Neural progenitor cell (in vitro differentiated cells): ENCODE measurements at places on chromosomes 7 and 10. TPM values are rescaled to one million over a fixed set of nuclear protein-coding genes. Genes with fewer than 3 reads are reported as not detected.

DNA sequence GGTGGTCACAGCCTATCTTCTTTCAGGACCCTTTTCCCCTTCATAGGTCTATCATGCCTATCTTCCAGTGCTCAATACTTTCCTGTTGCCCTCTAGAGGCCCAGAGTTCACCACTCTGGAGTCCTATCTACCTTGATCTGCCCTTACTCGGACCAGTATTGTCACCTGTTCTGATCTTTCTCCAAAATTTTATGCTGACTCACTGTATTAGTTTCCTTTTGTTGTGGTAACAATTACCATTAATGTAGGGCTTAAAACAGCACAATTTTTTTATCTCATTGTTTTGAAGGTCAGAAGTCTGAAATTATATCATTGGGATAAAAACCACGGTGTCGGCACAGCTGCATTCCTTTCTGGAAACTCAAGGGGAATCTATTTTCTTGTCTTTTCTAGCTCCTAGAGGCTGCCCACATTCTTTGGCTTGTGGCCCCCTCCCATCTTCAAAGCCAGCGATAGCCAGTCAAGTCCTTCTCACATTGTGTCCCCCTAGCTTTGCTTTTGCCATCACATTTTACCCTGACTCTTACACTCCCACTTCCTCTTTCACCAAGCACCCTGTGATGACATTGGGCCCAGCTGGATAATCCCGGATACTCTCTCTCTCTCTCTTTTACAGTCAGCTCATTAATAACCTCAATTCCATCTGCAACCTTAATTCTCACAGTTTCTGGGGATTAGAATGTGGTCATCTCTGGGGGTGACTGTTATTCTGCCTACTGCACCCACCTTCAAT, 54.6 kb downstream of the TFAM start:
- H3K4me3 ChIP-seq, result no peak overlapping the region
- no peaks in the 10 kb centered on the region for H3K36me3 ChIP-seq
- peaks cover 4% of the 10 kb centered on the region for H3K4me1 ChIP-seq
- no peak for DNase-seq
- H3K27ac ChIP-seq, result no peak overlapping the region

GRCh38 chr7:141300816-141301215, 227.0 kb downstream of the TMEM178B start:
- no peak overlapping the region for H3K27ac ChIP-seq
- DNase-seq, result no peak
- peaks cover under 1% of the 10 kb centered on the region for H3K4me1 ChIP-seq
- no peaks in the 10 kb centered on the region for H3K36me3 ChIP-seq
- H3K4me3 ChIP-seq, result no peak overlapping the region
- no peaks in the 10 kb centered on the region for H3K27me3 ChIP-seq

DNA sequence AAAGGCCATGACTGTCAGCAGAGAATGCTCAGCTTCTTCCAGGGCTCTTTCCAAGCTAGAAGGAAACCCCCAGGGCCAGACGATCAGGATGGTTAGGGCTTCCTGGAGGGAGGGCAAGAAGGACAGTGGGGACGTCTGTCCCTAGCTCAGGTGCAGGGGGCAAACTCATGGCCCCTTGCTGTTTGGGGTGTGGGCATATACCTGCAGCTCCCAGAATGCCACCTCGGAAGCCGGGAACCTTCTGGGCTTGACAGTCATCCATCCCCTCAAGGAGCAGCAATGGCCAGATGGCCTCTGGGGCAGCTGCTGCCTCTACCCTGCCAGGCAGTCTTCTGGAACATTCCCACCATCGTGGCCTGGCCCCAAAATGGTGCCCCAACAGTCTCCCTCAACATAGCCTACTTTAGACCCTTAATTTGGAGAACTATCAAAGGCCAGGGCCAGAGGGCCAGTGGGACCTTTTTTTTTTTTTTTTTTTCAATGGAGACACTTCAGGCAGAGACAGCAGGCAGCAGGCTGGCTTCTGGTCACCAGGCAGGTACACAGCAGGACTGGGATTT, 40.2 kb upstream of the ZMIZ1 start:
- H3K36me3 ChIP-seq, result no peaks in the 10 kb centered on the region
- no peak overlapping the region for H3K4me3 ChIP-seq
- no peaks in the 10 kb centered on the region for H3K27me3 ChIP-seq
- H3K4me1 ChIP-seq, result peaks cover 10% of the 10 kb centered on the region

- DNase-seq, result no peak
- no peak overlapping the region for H3K27ac ChIP-seq
- H3K4me3 ChIP-seq, result no peak overlapping the region
- H3K36me3 ChIP-seq, result no peaks in the 10 kb centered on the region
- no peaks in the 10 kb centered on the region for H3K27me3 ChIP-seq
- peaks cover 6% of the 10 kb centered on the region for H3K4me1 ChIP-seq
These were observed 13.3 kb upstream of the ACSL5 start for GRCh38 chr10:112360308-112361270.

DNA sequence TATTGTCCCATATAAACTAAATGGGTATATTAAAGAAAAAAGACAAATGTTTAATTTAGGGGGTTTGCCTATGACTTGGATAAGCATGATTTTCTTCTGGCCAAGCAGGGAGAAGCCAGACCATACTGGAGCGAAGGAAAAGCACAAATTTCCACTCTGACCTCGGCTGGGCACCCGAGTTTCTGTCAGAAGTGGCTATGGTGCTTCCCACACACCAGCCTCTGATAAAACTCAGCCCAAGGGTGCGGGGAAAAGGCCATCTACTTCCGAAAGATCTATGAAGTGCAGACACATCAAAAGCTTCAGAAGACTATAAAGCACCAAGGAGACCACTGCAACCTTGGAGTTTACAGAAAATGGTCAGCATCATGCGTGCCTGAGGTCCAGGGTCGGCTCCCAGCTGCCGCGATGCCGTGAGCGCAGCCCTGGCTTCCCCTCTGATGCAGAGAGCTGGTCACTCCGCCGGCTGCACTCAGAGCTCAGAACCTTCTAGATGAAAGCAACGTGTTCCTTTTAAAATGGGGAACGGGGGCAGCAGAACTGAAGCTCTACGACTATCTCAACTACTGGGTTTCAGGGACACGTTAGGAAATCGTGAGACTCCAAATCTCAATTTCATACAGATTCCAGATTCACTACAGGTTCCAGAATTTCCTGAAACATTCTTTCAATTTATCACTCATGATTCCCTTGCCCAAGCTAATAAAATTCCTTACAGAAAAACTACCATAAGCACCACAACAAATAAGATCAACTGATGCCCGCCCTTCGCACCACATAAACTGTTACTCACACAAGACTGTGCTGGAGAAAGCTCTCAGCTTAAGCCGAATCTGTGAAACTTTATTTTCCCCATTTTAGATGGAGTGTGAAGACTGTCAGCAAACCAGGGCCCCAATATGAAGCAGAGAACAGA, 84.5 kb downstream of the DIP2C start:
- H3K27me3 ChIP-seq, result no peaks in the 10 kb centered on the region
- no peak for DNase-seq
- H3K27ac ChIP-seq, result no peak overlapping the region
- H3K4me3 ChIP-seq, result no peak overlapping the region

DNA sequence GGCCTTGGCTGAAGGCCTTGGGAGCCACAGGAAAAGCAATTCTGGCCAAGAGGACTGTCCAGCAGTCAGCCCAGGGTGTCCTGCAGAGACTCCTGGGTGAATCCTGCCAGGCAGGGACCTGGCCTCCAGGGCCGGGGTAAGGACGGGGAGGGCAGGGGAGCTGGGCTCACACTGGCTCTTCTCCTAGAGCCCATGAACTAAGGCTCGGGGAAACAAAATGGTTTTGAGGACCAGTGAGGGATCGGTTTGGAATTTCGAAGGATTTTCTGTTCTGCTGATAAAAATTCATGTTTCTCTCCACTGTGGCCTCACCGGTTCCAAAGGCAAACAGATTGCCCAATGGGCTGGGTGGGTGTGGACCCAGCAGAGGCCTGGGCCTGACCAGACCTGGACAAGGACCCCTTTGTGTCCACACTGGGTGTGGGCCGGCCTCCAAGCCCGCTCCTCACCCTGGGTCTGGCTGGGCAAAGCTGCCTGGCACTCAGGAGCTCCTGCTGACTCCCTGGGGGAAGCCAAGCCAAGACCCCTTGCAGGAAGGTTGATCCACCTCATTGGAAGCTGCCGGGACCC, 27.3 kb downstream of the FAM20C start:
- H3K27ac ChIP-seq, result no peak overlapping the region
- no peaks in the 10 kb centered on the region for H3K36me3 ChIP-seq
- H3K4me1 ChIP-seq, result no peaks in the 10 kb centered on the region
- no peaks in the 10 kb centered on the region for H3K27me3 ChIP-seq

DNA sequence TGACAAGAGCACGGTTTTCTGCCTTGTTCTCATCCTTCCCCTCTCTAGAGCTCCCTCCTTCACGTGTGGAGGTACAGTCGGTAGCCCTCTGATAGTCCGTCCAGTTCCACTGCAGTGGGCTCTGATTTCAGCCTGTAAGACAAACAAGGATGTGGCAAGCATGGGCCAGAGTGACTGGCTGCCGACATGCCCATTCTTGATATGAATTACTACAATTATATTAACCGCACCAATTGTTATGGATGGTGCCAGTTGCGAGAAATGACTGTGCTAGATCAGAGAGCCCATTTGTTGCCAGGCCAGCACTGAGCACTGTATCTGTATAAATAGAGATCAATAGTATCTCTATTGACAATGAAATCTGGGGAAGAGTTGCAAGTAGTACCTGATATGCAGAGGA, 146.6 kb downstream of the CHN2 start:
- no peak overlapping the region for H3K27ac ChIP-seq
- no peaks in the 10 kb centered on the region for H3K27me3 ChIP-seq
- no peaks in the 10 kb centered on the region for H3K4me1 ChIP-seq

The CALML5 gene
- not detected in 2 replicates for total RNA-seq

The CALHM3 gene
- not detected in 2 replicates for total RNA-seq

DNA sequence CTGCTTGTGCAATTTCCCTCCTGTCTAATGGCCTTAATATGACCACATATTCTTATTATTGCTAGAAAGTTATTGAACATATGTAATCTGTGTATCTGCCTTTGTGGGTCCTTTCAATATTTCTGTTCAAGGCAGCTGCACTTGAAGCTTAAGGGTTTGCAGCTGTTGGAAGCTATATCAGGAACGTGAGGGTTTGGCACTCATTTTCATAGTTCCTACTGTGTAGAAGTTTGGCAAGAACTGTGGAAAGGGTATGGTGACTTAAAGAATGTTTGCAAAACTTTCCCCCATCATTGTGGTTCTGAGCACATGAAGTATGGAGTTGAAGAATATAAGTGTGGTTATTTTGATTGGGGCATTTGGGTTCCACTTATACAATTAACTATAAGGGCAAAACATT, 144.7 kb upstream of the SEMA3A start:
- H3K27ac ChIP-seq, result no peak overlapping the region
- H3K4me3 ChIP-seq, result no peak overlapping the region
- H3K36me3 ChIP-seq, result no peaks in the 10 kb centered on the region
- peaks cover 6% of the 10 kb centered on the region for H3K4me1 ChIP-seq

GRCh38 chr10:99331207-99331803, 2.1 kb downstream of the CNNM1 start:
- no peaks in the 10 kb centered on the region for H3K36me3 ChIP-seq
- H3K4me1 ChIP-seq, result no peaks in the 10 kb centered on the region
- DNase-seq, result peak; percentile 31
- peaks cover 83% of the 10 kb centered on the region for H3K27me3 ChIP-seq

The CALML3 gene
- not detected in 2 replicates for total RNA-seq

The PLAC9 gene
- not detected in 2 replicates for total RNA-seq

- peak; percentile 5 for DNase-seq
- H3K27me3 ChIP-seq, result no peaks in the 10 kb centered on the region
- no peaks in the 10 kb centered on the region for H3K36me3 ChIP-seq
- no peak overlapping the region for H3K4me3 ChIP-seq
- no peaks in the 10 kb centered on the region for H3K4me1 ChIP-seq
These were observed 34.4 kb downstream of the POLR1F start for GRCh38 chr7:19674266-19674960.
